ENCODE measurements at places on chromosomes 2 and 18. TPM values are rescaled to one million over a fixed set of nuclear protein-coding genes. Genes with fewer than 3 reads are reported as not detected.

Gene RGPD4
- 0.03 TPM for polyA plus RNA-seq

DNA sequence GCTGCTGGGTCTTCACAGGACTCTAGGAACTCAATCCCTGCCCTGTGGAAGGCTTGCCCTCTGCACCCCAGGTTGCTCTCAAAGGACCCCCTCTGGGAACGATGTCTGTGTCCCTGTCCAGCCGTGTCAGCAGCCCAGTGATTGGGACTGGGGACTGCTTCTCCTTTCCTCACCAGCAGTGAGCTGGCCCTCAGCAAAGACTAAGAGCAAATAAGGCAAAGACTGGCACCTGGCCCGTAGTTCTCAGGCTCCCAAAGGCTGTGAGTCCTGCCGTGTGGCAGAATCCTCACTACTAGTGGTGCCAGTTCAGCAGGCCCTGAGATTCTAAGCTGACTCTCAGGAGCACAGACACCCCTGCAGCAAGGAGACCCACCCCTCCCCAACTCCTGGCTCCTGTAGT is 47.8 kb downstream of the TMEM163 start:
- DNase-seq = peak; percentile 39

DNA sequence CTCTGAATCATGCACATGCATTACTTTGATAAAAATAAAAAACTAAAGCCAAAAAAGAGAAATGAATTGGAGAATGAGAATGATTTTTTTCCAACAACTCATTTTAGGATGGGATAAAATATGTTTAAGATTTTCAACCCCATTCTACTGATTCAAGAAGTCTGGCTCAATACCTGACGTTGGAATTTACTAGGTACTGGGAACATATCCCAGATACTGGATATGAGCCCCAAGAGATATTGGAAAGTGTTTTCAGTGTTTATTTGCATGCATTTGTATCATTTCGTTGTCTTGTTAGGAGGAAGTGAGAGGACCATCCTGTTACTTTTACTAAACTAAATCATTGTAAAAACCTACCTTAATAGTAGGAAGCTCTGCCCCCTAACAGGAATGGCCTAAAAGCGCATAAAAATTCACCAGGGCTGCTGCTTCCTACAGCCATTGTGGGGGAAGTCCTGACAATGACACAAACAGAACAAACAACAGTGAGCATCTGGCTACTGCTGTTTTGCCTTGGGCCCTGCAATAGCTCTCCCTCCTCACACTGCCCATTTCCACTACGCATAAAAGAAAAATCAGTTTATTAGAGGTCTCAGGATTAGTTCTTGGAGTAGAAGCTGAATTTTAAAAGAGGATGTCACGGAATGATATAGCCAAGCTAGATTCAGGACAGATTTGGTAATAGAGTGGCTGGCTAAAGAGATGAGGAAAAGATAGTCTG is 35.2 kb downstream of the ANKAR start:
- DNase-seq = no peak

- DNase-seq = no peak
These were observed 2.8 kb upstream of the NCL start for GRCh38 chr2:231467016-231467545.

DNA sequence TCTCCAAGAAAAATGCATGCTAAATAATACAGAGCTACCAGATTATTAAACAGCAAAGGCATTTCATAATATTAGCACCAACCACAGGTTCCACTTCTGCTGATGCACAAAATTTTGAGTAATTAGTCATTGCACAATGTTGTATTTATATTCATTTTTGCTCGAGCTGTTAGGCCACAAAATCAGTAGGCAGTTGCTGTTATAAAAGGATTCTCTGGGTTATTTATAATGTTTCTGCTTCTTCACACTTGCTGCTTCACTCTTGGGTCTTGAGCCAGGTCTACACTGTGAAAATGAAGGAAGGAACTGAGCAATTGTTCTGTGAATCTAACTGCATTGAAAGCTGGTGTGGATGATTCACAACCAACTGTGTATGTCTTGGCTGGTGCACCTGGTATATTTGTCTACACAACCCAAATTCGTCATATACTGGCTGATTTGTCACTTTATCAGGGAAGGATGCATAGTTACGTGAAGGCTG is 38.3 kb downstream of the MRPL33 start:
- DNase-seq = no peak

DNA sequence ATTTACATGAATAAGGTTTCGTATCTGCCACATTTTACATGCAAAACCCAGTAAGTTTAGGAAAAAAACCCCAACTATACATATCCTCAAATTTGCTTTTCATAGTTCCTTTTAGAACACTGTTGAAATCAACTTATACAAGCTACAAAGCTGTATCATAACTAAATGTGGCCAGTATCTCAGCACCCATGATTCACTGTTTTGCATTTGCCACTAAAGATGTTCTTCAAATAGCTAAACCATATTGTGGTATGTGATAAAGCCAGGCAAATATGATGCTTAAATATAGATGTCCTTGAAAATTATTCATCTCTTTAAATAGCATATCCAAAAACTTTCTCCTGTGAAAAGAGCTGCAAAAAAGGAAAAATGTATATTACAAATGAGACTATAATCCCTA is 29.9 kb downstream of the ROCK2 start:
- DNase-seq = no peak

GRCh38 chr2:141701618-141702017 is 429.2 kb downstream of the LRP1B start:
- no peak for DNase-seq

GRCh38 chr18:58781627-58782194 is 83.0 kb upstream of the ZNF532 start:
- peak; percentile 72 for DNase-seq

Gene ATP9B
- 26.4 TPM for polyA plus RNA-seq
